Fibroblast of lung (primary cell): ENCODE measurements at places on chromosomes 1 and 21. TPM values are rescaled to one million over a fixed set of nuclear protein-coding genes. Genes with fewer than 3 reads are reported as not detected.

FAM72B gene
- 0.51 and 2.3 TPM in 2 replicates for total RNA-seq

KIF14 gene
- 1.3 and 4.0 TPM in 2 replicates for total RNA-seq

ATP6V1G3 gene
- not detected in 2 replicates for total RNA-seq

SPRR4 gene
- not detected in 2 replicates for total RNA-seq

LAMC2 gene
- total RNA-seq: 0.99 and 2.8 TPM in 2 replicates

HTR6 gene
- total RNA-seq: under 0.01 TPM in 1 of 2 replicates, not detected in the other

DNA sequence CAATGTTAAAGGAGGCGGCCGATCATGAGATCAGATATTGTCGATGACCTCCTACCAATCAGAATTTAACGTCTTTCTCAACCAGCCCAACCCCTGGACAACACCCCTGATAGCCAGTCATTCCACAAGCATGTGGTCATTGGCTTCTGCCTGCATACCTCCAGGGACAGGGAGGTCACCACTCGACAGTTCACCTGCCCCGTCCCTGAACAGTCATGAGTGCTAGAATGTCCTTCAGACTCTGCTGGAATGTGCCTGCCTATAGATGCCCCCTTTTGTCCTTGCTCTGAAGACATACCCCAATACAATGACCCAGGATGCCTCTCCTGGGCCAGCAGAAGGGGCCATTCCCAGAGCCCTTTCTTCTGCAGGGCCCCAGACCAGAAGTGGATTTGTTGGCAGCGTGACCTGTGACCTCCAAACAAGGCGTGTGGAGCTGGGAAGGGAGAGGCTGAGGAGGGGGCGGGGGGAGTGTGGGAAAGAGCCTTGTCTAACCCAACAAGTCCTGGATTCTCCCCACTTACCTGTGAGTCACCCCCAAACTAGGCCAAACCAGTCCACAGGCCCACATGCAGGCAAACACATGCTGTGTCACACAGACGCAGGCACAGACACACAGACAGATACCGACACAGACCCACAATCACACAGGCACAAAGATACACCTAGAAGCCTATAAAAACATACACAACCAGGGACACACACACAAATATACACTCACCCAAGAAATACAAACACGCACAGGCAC is 2.2 kb downstream of the CRYBG2 start:
- peaks cover 10% of the 10 kb centered on the region for H3K27me3 ChIP-seq
- H3K4me1 ChIP-seq: no peaks in the 10 kb centered on the region
- DNase-seq: peak; percentile 71
- no peak overlapping the region for H3K27ac ChIP-seq
- H3K36me3 ChIP-seq: no peaks in the 10 kb centered on the region

DNA sequence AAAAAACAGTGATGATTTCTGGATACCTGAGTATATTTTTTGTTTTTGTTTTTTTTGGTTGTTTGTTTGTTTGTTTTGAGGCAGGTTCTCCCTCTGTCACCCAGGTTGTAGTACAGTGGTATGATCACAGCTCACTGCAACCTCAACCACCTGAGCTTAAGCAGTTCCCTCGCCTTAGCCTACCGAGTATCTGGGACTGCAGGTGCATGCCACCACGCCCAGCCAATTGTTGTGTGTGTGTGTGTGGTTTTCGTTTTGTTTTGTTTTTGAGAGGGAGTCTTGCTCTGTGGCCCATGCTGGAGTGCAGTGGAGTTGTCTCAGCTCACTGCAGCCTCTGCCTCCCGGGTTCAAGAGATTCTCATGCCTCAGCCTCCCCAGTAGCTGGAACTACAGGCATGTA is 55.3 kb upstream of the RCC1 start:
- no peak overlapping the region for H3K27ac ChIP-seq
- no peaks in the 10 kb centered on the region for H3K4me1 ChIP-seq
- H3K4me3 ChIP-seq: no peak overlapping the region
- no peaks in the 10 kb centered on the region for H3K36me3 ChIP-seq
- no peak for DNase-seq
- no peaks in the 10 kb centered on the region for H3K27me3 ChIP-seq

- no peaks in the 10 kb centered on the region for H3K27me3 ChIP-seq
- no peak overlapping the region for H3K4me3 ChIP-seq
- DNase-seq: peak; percentile 65
- H3K4me1 ChIP-seq: no peaks in the 10 kb centered on the region
Observed at GRCh38 chr1:7538033-7538432, 233.1 kb upstream of the VAMP3 start.

- no peaks in the 10 kb centered on the region for H3K27me3 ChIP-seq
- no peak overlapping the region for H3K27ac ChIP-seq
- DNase-seq: no peak
Observed at GRCh38 chr1:194081444-194081843, 895.0 kb upstream of the B3GALT2 start.

DNA sequence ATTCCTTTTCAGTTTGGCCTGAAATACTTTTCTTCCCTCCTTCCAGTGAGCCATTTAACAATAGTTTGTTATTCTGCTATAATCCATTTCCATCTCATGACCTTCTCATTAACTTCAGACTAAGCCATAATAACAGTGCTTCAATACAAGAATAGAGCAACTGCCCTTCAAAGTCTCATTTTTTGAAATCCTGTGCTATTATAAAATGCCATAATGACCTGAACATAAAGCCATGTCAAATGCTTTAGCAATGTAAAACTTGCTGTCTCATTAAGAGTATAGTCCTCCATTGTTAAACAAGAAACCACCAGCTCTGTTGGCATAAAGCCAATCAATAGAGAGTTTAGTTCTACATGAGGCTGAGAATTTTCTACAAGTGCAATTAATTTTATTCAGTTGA is 9.6 kb upstream of the PIGK start:
- no peaks in the 10 kb centered on the region for H3K27me3 ChIP-seq
- H3K4me3 ChIP-seq: no peak overlapping the region

- H3K4me1 ChIP-seq: peaks cover 2% of the 10 kb centered on the region
- DNase-seq: no peak
- H3K27ac ChIP-seq: no peak overlapping the region
- H3K4me3 ChIP-seq: no peak overlapping the region
- H3K36me3 ChIP-seq: peaks cover 5% of the 10 kb centered on the region
Observed at GRCh38 chr1:164802529-164803282, 243.7 kb downstream of the PBX1 start.

DNA sequence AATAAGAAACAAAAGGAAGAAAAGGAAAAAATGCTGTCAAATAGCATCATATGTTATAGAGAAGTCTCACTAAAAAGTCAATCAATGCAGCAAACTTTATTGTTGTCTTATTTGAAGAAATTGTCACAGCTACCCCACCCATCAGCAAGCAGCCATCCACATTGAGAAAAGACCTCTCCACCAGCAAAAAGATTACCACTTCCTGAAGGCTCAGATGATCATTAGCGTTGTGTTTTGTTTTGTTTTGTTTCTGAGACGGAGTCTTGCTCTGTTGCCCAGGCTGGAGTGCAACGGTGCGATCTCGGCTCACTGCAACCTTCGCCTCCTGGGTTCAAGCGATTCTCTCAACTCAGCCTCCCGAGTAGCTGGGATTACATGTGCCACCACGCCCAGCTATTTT is 29.0 kb downstream of the ATP2B4 start:
- peaks cover 11% of the 10 kb centered on the region for H3K4me1 ChIP-seq
- no peaks in the 10 kb centered on the region for H3K36me3 ChIP-seq
- no peak for DNase-seq
- H3K27ac ChIP-seq: no peak overlapping the region
- H3K27me3 ChIP-seq: no peaks in the 10 kb centered on the region

DNA sequence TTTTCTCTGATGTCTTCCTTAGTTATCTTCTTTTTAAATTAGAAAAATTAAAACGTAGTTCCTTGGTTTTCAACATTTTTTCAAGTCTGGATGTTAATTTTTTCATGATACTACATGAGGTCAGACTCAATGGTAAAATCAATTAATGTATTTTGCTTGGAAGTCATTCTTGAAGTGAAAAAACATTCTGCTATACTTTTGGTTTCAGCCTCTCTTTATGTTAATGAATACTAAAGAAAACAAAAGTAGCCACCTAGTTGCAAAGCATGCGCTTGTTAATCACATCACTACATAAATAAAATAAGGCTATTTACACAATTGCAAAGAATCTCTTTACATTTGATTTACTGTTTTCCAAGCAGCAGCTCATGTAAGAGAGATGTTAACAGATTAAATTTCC is 170.4 kb downstream of the LIPI start:
- H3K4me3 ChIP-seq: no peak overlapping the region
- H3K27ac ChIP-seq: no peak overlapping the region
- no peaks in the 10 kb centered on the region for H3K36me3 ChIP-seq
- no peaks in the 10 kb centered on the region for H3K27me3 ChIP-seq
- no peak for DNase-seq
